Stimulated activated CD4-positive, alpha-beta T cell treated with anti-CD3 and anti-CD28 coated beads, Interleukin-4, amount 100 ng/mL, for 24 hours (primary cell): ENCODE measurements at places on chromosomes 5 and 9.

DNA sequence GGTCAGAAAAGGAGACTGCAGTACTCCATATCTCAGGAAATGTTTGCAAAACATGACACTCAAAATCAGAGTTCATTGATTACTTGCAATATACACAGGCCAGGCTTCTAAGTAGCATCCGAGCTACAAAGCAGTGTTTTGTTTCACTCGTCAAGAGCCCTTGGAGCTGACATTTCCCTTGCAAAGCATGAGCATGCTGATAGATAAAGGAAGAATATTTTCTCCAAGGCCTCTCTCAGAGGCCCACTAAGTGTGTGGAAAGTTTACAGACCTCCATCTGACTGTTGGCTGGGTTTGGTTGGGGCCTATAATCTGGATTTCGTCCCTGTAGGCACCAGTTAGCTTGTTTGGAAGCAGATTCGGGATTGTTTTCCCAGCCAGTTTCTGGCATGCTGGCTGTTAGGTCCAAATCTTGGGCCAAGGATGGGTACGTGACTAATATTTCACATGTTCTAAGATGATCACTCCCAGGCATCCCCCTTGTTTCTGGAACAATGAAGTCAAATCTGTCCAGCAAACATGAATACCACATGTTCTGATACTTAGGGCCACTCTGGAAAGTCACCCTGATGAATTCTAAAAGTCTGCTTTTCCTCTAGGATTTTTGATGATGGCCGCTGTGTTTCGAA lies 161.3 kb downstream of the RFK start:
- DNase-seq, result no peak

DNA sequence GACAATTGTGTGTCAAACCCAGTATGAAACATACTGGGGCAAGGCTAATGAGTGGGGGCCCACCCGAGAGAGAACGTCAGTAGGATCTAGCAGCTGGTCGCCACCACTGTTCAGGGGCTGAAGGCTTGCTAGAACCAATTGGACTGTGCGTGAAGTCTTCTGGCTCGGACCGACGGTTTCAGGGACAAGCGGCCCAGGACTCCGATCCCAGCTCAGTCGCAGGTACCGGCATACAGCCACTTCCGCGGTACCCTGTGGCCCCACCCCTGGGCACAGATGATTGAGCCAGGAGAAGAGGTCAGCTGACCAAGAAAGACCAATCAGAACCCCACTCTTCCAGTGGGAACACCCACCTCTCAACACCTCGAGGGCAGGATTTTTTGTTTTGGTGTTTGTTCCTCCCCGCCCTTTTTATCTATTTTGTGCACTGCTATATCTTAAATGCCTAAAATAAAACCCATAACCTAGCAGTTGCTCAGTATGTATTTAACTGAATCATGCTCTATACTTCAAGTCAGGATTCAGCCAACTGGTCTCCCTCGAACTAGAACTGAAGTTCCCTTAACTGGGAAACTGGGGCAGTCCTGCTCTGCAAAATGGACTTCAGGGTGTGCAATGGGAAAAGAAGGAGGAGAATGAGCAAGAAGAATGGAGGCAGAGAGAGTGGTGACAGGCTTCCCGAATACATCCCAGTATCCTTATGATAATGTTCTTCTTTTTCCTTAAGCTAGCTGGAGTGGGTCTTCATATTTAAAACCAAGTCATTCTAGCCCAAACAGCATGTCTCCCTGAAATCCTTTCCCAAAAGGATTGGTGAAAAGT lies 21.1 kb upstream of the CPEB4 start:
- DNase-seq, result no peak

GRCh38 chr9:20557285-20557684 lies 65.0 kb downstream of the MLLT3 start:
- DNase-seq, result no peak

DNA sequence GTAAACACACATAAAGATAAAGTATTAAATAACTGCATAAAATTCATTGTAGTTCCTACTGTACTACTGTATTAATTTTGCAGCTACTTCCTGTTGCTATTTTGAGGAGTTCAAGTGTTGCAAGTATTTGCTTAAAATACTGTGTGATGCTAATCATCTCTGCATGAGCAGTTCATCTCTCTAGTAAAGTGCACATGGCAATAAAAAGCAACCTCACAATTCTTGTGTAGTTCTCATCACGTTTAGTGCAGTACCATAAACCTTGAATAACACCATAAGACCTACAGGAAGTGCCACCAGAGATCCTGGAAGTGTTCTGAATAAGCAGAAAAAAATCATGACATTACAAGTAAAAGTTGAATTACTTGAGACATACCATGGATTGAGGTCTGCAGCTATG lies 34.6 kb downstream of the CPLANE1 start:
- no peak for DNase-seq

GRCh38 chr9:93654351-93654961 lies 78.1 kb downstream of the PHF2 start:
- no peak for DNase-seq

- no peak for DNase-seq
Measured at GRCh38 chr5:132790201-132790865, 13.3 kb upstream of the SEPTIN8 start.

DNA sequence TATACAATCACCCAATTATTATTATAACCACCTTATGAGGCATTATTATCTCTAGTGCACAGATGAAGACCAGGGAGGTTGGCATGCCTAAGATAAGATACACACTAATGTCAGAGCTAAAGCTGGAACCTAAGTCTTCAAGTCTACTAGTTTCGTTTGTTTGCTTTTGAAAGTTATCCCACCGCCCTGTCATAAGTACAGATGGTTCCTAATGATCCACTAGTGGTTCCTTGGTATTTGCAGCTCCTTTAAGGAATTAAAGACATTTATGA lies 14.1 kb downstream of the NDUFA8 start:
- DNase-seq, result no peak

DNA sequence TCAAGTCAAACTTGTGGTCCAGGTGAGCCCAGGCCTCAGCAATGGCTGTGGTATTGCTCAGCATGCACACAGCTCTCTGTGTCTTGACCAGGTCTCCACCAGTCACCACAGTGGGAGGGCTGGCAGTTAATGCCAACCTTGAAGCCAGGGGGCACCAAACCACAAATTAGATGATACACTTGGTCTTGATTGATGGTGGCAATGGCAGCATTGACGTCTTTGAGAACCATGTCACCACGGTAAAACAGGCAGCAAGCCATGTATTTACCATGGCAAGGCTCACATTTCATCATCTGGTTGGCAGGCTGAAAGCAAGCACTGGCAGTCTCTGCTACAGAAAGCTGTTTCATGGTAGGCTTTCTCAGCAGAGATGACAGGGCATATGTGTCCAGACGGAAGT lies 40.0 kb downstream of the NIM1K start:
- DNase-seq, result peak; percentile 9

DNA sequence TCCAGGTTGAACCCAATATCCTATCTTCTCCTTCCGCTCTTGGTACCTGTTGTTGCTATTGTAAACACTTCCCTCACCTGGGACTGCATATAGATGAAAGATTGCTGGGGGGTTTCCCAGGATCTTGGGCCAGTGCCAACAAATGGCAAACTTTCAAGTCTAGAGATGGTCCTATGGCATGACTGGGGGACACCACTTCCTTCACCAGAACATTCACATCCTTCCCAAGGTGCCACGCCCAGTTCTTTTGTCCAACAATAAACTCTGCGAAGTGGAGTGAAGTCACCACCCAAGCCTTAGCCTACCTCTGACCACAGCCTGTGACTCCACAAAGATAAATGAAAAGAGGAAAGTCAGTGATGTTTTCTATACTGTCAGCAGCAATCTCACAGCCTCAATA lies 34.4 kb downstream of the DOCK8 start:
- DNase-seq, result no peak

DNA sequence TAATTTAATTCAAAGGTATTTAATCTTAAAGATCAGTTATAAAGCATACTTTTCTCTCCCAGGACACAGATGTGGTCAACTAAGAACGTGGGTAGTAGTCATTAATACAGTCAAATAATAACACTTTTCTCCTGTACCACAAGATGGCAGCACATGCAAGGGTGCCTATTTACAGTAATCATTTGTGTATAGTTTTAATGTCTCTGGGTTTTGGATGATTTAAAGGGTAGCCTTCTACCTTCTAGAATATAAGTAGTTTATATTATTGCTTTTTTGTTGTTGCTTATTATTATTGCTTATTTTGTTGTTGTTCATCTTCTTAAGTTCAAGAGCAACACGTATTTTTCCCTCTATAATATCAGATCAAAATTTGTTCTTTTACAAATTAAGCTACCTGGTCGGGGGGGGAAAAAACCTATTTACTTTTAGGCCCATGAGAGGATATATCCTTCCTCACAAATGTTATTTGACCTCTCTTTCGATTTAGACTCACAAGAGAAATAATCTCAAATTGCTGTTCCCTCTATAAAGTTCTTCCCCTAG lies 59.6 kb upstream of the SLC27A6 start:
- peak; percentile 43 for DNase-seq

GRCh38 chr9:97956331-97956730 lies 18.4 kb upstream of the HEMGN start:
- DNase-seq, result no peak
